Globus pallidus (tissue), 1 donor: ENCODE measurements at places on chromosomes 7 and 10.

DNA sequence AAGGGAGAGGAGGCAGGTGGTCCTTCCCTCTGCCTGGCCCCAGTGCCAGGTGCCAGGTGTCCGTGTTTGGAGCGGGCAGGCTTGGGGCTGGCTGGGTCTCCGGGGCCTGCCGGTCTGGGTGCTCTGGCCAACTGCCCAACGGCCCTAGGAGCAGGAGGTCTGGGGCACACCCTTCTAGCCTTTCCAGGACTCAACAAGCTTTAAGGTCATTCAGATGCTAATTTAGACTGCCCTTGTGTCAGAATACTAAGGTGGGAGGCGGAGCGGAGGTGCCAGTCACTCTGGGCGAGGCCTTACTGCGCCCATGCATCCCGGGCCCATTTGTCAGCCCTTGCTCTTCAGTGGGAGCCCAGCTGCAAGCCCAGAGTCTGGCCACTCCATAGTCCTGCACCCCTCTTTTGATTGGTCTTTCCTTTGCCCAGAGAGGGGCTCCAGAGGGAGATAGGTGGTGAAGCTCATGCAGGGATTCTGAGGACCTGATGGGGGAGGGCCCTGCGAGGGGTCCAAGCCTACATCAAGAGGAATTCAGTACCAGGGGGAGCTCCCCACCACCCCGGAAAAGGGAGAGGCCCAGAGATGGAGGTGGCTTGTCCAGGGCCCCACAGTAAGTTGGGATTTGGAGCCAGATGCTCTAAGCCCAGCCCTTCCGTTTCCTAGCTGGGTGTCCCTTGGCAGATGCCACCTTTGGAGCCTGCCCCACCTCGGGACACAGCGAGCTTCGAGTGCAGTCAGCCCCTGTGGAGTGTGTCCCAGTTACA, 1.3 kb downstream of the PGAM2 start:
- DNase-seq, result no peak

DNA sequence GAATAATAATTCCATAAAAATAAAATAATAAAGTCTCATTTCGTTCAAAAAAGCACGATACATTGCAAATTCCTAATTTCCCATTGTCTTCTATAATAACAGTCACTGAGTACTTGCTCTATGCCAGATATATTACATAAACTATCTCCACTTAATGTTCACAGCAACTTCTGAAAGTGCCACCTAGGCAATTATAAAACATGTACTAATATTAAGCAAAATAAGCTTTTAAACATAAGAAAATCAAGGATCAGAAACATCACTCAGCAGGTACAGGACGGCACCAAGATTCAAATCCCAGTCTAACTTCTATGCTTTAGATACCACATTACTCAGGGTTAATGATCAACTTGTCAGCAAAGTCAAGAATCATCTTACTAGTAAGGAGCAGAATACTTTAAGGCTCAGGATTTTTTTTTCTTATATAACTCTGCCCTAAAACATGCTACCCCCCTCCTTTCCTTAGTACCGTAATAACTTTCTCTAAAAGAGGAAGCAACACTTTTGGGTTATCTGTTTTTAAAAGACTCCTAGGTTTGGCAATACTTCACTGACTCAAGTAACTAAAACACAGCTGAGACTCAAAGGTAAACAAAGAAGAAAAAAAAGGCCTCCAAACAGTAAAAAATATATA, 51.3 kb downstream of the USP6NL start:
- no peak for DNase-seq

DNA sequence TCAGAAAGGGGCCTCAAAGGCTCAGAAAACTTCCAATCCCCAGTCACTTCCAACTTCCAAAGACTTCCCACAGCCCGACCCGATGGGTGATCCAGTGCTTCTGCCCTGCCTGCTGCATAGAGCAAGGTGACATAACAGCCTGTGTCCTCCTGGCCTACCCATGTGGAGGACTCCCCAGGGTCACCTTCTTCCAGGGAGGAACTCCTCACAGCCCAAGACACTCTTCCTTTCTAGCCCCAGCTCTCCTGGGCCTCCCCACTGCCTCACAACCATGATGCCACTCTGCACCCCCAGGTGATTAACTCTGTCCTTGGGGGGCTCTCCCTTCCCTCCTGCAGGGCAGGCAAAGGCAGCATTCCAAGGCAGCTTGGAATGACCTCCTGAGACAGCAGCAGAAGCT, 158.4 kb upstream of the PDE1C start:
- DNase-seq, result no peak

- DNase-seq, result no peak
These were observed 293.2 kb upstream of the NFE2L3 start for GRCh38 chr7:25858525-25859411.

GRCh38 chr7:137036768-137037167, 168.3 kb downstream of the CHRM2 start:
- no peak for DNase-seq

GRCh38 chr10:59823111-59823510, 69.9 kb upstream of the MRLN start:
- no peak for DNase-seq

- DNase-seq, result no peak
These were observed 276.2 kb downstream of the MDFIC start for GRCh38 chr7:115198143-115198542.

- no peak for DNase-seq
These were observed 143.1 kb downstream of the CHN2 start for GRCh38 chr7:29337546-29338116.

DNA sequence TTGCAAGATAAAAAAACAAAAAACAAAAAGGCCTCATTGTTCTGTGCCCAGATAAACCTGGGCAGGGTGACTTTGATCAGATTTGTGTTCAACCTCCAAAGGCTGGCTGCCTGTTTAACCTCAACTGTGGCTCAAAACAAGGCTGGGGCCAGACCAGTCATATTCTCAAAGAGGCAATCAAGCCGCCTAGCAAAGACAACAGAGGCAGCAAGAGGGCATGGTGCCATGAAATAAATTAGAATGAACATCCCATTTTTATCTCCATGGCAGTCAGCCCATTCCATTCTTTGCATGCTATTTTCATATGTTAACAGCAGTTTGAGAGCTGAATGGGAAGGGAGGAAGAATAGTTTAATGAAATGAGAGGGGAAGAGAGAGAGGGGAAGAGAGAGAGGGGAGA, 1150.3 kb downstream of the TYW1 start:
- no peak for DNase-seq

DNA sequence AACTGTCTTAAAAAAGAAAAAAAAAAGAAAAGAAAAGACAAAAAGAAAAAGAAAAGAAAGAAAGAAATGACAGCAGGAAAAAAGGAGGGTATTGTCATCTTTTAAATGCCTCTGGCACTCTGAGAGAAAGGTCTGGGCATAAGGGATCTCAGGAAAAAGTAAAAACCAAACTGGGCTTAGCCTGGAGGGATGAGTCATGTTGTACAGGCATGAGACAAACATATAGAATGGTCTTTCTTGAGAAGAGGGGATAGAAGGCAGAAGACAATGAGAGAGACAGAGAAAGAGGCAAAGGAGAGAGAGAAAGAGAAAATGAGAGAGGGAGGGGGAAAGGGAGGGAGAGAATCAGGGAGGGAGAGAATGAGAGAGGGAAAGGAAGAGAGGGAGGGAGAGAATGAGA, 32.3 kb upstream of the KCNMA1 start:
- DNase-seq, result no peak

DNA sequence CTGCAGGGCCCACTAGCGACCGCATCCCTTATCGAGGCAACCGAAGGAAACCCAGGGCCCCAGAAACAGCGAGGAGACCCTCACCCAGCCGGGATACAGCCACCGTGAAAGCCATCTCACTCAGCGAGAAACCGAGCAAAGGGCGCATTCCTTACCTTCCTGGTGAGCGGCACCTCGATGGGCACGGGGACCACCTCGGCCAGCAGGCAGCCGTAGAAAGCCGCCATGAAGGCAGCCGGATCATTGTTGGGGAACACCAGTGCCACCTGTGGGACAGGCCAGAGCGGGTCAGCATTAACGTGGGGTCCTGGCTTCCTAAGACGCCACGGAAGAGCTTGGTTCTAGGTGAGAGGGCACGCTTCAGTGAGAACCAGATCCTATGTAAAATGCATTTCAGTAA, 263.7 kb downstream of the ZMYND11 start:
- no peak for DNase-seq

- DNase-seq, result no peak
These were observed 38.6 kb upstream of the NCAPG2 start for GRCh38 chr7:158743219-158743618.

- no peak for DNase-seq
These were observed 770.9 kb downstream of the TNS3 start for GRCh38 chr7:46810986-46811385.

GRCh38 chr7:133869556-133869955, 257.6 kb upstream of the LRGUK start:
- DNase-seq, result no peak

DNA sequence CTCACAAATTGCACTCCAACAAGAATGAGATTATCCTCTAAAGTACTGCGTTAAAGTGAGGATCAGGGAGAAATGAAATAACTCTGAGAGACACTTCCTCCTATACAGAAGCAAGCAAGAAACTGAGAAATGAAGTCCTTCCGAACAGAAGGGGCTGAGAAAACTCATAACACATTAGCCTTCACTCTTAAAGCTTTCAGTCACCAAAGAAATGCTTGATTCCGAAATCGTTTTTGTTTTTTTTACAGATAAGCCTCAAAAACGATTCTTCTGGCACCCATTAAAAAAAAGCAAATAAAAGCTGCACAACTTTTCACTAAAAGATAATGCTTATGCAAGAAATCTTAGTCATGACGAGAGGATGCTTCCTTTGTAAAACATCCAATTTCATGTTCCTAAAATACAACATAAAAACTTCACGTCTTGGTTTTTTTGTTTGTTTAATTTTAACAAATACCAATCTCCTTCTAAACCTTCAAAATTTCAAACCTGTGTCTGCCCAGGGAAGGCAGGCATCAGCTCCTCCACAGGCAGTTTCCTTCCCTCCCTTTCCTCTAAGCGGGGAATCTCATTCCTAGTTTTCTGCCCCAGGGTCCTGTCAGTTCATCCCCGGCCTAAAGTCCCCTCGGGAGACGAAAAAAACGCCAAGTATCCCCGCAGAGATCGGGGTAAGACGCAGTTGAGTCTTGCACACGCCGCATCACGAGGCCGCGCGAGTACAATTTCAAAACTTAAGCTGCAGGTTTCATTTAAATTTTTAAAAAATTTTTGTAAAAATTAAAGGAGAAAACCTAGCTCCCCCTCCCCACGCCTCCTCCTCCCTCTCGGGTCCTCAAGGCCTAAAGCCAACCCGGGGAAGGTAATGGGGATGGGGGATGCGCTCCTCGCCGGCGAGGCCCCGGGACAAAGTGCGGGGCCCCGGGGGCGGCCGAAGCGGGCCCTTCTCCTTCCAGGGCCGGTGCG, 1.1 kb downstream of the BAZ1B start:
- DNase-seq, result peak; percentile 16

DNA sequence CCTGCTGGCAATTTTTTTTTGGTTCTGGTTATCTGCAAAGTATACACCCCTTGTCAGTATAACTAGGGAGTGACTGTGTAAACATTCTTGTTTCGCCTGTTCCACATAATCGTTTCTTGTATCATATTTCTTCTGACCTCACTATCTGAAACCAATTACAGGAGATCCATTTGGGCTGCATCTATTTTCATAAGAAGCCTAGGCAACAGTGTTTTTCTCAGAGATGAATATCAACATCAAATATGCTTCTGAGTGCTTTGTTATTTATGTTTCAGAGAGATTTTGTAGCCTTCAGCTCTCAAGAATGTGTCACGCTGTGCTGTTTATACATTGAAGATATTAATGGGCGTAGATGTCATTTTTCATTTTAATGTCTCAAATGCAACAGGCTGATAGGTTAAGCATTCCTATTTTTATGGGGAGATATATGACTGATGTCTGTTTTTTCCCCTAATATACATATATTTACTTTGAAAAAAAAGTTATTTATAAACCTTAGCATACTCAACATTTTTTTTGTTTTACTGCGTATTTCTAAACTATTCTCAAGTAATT, 115.5 kb downstream of the FOXP2 start:
- DNase-seq, result no peak

GRCh38 chr10:96401036-96401435, 42.2 kb upstream of the OPALIN start:
- peak; percentile 71 for DNase-seq

DNA sequence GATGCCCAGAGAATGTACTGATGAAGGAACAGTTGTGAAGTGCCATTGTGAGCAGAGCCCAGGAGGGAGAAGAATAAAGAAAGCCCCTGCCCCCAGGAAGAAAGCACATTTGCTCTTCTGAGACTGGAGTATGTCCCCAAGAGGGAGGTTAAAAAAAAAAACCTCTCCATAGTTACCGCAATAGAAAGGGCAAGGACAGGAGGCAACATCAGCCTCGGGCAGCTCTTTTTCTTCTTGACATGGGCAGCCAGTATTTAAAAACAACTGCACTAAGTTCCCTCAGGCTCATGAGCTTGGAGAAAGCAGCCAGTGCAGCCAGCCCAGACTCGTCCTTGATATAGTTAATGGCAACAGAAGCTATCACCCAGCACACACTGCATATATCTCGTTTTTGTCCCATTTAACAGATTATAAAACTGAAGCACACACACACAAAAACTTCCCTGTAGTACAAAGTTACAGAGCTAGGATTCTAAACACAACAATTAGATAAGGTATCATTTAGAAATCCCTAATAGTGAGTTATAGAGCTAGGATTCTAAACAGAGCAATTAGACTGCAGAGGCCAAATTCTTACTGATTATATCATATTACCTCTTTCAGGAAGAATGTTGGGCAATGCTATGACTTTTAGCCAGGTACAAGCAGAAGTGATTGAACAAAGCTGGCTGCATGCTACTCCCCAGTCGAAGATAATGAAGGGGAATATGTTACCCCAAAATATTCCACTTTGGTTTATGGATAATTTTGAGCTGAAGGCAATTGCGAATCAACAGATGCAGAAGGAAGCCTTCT, 823.5 kb downstream of the GRID1 start:
- DNase-seq, result no peak

- no peak for DNase-seq
These were observed 821.6 kb downstream of the DNAJB9 start for GRCh38 chr7:109391240-109391639.

GRCh38 chr7:38000272-38000671, 79.8 kb downstream of the EPDR1 start:
- DNase-seq, result no peak
